ENCODE measurements at places on chromosomes 4 and X.

GRCh38 chrX:134932528-134933217, 58.1 kb upstream of the SMIM10 start:
- no peak for DNase-seq

- DNase-seq, result no peak
Observed at GRCh38 chr4:127498366-127498765, 134.4 kb upstream of the INTU start.

GRCh38 chr4:187383181-187383580, 612.4 kb upstream of the ZFP42 start:
- DNase-seq, result no peak

DNA sequence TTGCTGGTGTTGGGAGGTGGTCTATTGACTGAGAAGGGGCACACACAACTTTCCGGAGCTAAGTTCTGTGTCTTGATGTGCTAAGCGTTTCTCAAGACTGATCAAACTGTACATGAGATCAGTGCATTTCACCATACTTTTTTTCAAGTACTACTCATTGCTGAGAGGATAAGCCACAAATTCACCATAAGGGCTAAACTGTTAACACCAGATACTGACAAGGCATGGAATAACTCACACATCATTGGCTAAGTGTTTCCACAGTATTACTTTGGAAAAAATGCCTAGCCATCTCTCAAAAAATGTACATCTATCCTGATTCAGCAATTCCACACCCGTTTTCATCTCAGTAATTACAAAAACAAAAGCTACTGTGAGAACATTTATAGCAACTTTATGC, 13.0 kb downstream of the RBMX start:
- DNase-seq, result no peak

GRCh38 chr4:51851090-51851936, 8.4 kb downstream of the DCUN1D4 start:
- DNase-seq, result no peak

DNA sequence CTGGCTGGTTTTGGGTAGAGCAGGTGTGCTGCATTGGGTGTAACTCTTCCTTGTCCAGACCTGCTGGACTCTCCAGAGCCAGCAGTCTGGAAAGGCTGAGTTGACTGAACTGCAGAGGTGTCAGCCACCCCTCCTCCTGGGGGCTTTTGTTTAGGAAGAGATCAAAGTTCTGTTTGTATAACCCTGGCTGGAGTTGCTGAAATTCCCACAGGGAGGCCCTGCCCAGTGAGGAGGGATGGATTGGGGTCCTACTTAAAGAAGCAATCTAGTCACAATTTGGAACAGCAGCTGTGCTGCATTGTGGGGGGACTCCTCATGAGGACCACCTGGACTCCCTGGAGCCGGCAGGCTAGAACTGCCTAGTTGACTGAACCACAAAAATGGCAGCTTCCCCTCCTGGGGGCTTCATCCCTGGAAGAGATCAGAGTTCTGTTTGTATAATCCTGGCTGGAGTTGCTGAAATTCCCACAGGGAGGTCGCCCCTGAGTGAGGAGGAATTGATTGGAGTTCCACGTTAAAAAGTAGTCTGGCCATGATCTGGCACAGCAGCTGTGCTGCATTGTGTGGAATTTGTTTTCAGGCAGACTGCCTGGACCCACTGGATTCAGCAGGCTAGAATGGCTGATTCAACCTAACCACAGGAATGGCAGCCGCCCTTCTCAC, 264.9 kb upstream of the ZC4H2 start:
- no peak for DNase-seq

GRCh38 chr4:35491093-35491492, 753.2 kb downstream of the ARAP2 start:
- no peak for DNase-seq
